ENCODE measurements at places on chromosomes 6 and 20.

- no peak for DNase-seq
Observed at GRCh38 chr20:57624124-57624523, 3.9 kb upstream of the ZBP1 start.

DNA sequence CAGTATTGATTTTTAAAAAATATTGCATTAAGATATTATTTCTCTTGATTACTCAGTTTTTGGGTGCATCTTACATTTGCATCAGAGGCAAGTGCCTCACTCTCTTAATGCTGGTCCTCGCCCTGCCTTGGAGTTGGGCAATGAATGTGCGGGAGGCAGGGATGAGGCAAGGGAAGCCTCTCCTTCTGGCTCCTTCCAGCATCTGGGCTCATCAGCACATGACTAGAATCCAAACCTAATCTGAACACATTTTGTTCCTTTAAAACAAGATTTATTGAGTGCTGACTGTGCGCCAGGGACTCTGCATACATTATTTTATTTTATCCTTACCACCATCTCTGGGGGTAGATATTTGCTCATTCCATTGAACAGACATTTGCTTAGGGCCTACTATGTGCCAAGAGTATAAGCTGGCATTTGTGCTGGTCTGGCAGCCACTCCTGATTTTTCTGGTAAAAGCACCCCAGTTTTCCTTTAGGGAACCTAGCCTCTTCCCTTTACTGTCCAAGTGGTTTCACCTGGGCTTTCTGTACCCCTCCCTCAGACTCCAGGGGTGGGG, 71.9 kb upstream of the ZNFX1 start:
- DNase-seq: no peak

GRCh38 chr20:9100691-9101090, 31.8 kb downstream of the PLCB4 start:
- no peak for DNase-seq

GRCh38 chr20:50394569-50394968, 115.6 kb upstream of the PTPN1 start:
- no peak for DNase-seq

DNA sequence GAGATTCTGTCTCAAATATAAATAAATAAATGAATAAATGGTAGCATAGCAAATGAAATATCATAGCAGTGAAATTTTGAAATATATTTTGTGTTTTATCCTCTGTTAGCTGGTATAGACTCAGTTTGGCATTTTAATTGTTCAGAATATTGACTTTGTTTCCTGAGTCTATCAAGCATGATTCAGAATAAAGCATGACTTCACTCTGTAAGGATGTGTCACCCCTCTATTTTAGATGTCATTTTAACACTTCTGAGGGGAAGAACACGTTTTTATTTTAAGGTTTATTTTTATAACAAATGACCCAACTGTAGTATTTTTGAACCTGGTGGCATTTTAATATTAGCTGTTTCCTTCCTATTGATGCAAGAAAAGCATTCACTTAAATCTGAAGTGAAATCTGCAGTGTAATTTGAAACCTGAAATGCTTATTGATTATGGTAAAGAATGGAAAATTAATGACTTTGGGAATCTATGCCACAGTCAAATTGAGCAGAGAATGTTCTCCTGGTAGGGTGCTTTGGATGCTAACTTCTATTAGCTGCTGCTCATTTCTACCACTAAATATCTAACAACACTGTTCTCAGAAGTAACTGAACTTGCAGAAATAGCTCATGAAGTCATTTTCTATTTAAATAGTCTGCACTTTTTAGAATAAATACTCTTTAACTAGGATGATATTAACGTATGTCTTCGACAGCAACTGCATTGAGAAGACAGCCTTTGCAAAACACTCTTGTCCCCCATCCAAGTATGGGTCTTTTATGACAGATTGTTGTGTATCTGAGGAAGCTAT, 114.2 kb downstream of the SOX4 start:
- DNase-seq: no peak

- DNase-seq: no peak
Observed at GRCh38 chr20:17699931-17700351, at the start of gene BANF2. BANF2 (plus strand) TSS chr20:17699966; CDS start chr20:17725026, 25,060 bp downstream.

All from putamen (tissue), 1 donor.